Activated CD8-positive, alpha-beta T cell treated with anti-CD3 and anti-CD28 coated beads, Interleukin-2, amount 10 ng/mL, durations not matched to agents 7 days and 5 days (primary cell): ENCODE measurements at places on chromosomes 11 and 22.

GRCh38 chr11:127018683-127019279, 18.2 kb upstream of the KIRREL3 start:
- no peak overlapping the region for H3K4me3 ChIP-seq
- H3K27me3 ChIP-seq, result peaks cover 3% of the 10 kb centered on the region
- no peaks in the 10 kb centered on the region for H3K4me1 ChIP-seq
- H3K27ac ChIP-seq, result no peak overlapping the region
- H3K36me3 ChIP-seq, result no peaks in the 10 kb centered on the region
- no peak for DNase-seq

GRCh38 chr22:40803321-40803720, 15.8 kb downstream of the SLC25A17 start:
- no peaks in the 10 kb centered on the region for H3K27me3 ChIP-seq
- H3K27ac ChIP-seq, result no peak overlapping the region
- H3K4me1 ChIP-seq, result peaks cover 9% of the 10 kb centered on the region
- no peak overlapping the region for H3K4me3 ChIP-seq
- peaks cover 6% of the 10 kb centered on the region for H3K36me3 ChIP-seq

GRCh38 chr11:83140691-83141455, 16.1 kb upstream of the PCF11 start:
- no peak for DNase-seq
- H3K27ac ChIP-seq, result no peak overlapping the region
- H3K36me3 ChIP-seq, result no peaks in the 10 kb centered on the region
- H3K4me3 ChIP-seq, result no peak overlapping the region

DNA sequence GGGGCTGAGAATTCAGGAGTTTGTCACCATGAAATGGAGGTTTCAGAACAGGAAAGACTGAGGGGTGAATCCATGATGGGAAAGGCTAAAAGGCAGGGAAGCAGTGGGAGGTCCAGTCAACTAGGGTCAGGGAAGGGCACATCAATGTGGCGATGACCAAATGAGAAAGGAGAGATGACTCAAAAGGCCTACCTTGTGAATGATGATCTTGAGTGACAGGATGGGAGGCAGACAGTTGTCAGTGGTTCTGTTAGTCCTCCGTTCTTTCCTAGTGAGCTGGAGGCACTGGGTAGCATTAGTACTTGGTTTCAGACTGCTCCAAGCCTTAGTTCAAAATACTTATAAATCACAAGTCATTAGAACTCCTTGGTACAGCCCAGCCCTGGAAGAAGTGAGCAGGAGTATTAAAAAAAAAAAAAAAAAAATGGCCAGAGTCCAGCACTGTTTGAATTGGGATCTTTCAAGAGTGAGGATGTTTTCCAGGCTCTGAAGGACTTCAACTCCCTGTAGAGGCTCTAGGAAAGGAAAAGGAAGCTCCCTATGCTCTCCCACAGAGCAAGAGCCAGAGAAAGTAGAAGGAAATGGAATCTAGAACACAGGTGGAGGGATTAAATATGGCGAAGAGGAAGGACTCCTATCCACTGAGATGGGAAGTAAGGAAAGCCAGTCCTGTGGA, 8.3 kb upstream of the DCHS1 start:
- peaks cover 7% of the 10 kb centered on the region for H3K27me3 ChIP-seq
- no peak overlapping the region for H3K4me3 ChIP-seq
- peak; percentile 19 for DNase-seq

DNA sequence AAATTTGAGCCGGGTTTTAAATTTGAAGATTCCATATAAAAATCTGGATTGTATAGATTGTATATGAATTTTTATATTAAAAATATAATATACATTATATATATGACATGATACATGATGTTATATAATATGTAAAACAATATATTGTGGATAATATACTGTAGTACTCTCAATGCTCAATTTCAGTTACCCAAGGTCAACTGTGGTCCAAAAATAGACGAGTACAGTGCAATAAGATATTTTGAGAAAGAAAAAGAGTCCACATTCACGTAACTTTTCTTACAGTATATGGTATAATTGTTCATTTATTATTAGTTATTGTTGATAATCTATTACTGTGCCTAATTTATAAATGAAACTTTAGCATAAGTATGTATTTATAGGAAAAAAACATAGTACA, 94.2 kb upstream of the YWHAH start:
- peaks cover 47% of the 10 kb centered on the region for H3K36me3 ChIP-seq
- no peaks in the 10 kb centered on the region for H3K4me1 ChIP-seq
- no peak for DNase-seq

GRCh38 chr11:63901660-63902059, 15.3 kb downstream of the RCOR2 start:
- no peak for DNase-seq
- no peak overlapping the region for H3K4me3 ChIP-seq

GRCh38 chr11:77142091-77142975, 14.3 kb downstream of the MYO7A start:
- H3K4me3 ChIP-seq, result peak overlapping the region; percentile 22
- DNase-seq, result peak; percentile 78
- no peak overlapping the region for H3K27ac ChIP-seq
- peaks cover 19% of the 10 kb centered on the region for H3K4me1 ChIP-seq
- H3K36me3 ChIP-seq, result no peaks in the 10 kb centered on the region
- peaks cover 66% of the 10 kb centered on the region for H3K27me3 ChIP-seq

DNA sequence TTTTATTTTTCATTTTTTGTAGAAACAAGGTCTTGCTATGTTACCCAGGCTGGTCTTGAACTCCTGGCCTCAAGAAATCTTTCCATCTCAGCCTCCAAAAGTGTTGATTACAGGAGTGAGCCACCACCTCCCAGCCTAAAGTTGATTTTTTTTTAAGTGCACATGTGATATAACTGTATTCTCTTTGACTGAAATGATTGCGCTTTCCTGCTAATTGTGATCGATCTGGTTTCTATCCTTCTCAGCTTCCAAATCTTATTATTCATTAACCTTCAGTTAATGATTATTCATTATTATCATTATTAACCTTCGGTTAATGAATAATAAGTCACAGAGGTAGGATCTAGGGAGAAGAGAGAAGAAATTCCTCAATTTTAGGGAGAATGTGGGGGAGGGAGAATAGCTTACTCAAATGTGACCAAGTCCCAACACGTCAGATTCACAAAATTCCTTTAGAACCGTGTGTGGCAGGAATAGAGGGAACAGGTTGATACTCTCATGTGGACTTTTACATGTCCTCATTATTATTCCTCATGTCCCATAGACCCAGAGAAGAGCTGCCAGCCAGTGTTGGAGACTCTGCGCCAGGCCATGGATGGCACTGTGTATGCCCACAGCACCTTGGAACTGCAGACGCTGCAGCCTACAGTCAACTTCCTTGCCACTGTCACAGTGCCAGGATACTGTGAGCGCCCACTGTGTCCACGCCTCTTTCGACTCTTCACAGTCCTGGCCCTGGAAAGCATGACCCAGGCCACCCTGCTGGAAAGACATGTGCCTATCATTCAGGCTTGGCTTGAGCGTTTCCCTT, 47.1 kb downstream of the RRP8 start:
- DNase-seq, result peak; percentile 9
- H3K27me3 ChIP-seq, result no peaks in the 10 kb centered on the region
- H3K36me3 ChIP-seq, result no peaks in the 10 kb centered on the region
- H3K4me1 ChIP-seq, result no peaks in the 10 kb centered on the region
- no peak overlapping the region for H3K4me3 ChIP-seq

- H3K27ac ChIP-seq, result no peak overlapping the region
- no peak for DNase-seq
- H3K4me3 ChIP-seq, result no peak overlapping the region
- H3K36me3 ChIP-seq, result peaks cover 9% of the 10 kb centered on the region
- no peaks in the 10 kb centered on the region for H3K27me3 ChIP-seq
Observed at GRCh38 chr22:17882727-17883126, 108.5 kb upstream of the BID start.

- no peaks in the 10 kb centered on the region for H3K4me1 ChIP-seq
- no peak overlapping the region for H3K27ac ChIP-seq
- no peaks in the 10 kb centered on the region for H3K36me3 ChIP-seq
- H3K4me3 ChIP-seq, result no peak overlapping the region
- peaks cover 14% of the 10 kb centered on the region for H3K27me3 ChIP-seq
- no peak for DNase-seq
Observed at GRCh38 chr11:17633279-17633986, 85.9 kb upstream of the MYOD1 start.

- H3K27ac ChIP-seq, result no peak overlapping the region
- H3K27me3 ChIP-seq, result peaks cover 3% of the 10 kb centered on the region
- H3K4me1 ChIP-seq, result peaks cover 8% of the 10 kb centered on the region
- H3K36me3 ChIP-seq, result no peaks in the 10 kb centered on the region
Observed at GRCh38 chr11:5231111-5231510, 3.2 kb downstream of the HBD start.

- H3K4me1 ChIP-seq, result peaks cover 56% of the 10 kb centered on the region
- no peaks in the 10 kb centered on the region for H3K27me3 ChIP-seq
- peak; percentile 83 for DNase-seq
- H3K27ac ChIP-seq, result peak overlapping the region; percentile 85
Observed at GRCh38 chr22:39932918-39933649, 27.1 kb upstream of the TMA7B start.

- no peaks in the 10 kb centered on the region for H3K4me1 ChIP-seq
- H3K27ac ChIP-seq, result no peak overlapping the region
- no peaks in the 10 kb centered on the region for H3K36me3 ChIP-seq
Observed at GRCh38 chr22:33275073-33275443, 216.9 kb upstream of the SYN3 start.

- no peak overlapping the region for H3K27ac ChIP-seq
- H3K4me1 ChIP-seq, result no peaks in the 10 kb centered on the region
- H3K4me3 ChIP-seq, result no peak overlapping the region
- DNase-seq, result no peak
- H3K27me3 ChIP-seq, result no peaks in the 10 kb centered on the region
Observed at GRCh38 chr11:45993531-45994001, 71.1 kb downstream of the LARGE2 start.

DNA sequence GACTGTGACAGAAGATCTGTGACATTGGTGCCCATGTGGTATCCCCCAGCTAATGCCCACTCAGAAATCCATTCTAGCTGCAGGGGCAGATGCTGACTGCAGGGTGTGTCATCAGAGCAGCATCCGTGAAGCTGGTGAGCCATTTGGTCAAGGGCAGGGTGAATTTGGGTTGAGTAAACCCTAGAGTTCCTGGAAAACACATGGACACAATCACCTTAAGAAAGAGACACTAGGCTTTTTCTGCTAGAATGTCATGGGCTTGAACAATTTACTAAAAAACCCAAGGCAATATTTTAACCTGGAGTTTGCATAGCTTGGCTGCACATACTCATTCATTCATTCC, 100.0 kb downstream of the ADAMTS15 start:
- no peaks in the 10 kb centered on the region for H3K4me1 ChIP-seq
- no peak for DNase-seq
- H3K27me3 ChIP-seq, result peaks cover 2% of the 10 kb centered on the region
- no peak overlapping the region for H3K27ac ChIP-seq
- no peak overlapping the region for H3K4me3 ChIP-seq
- H3K36me3 ChIP-seq, result no peaks in the 10 kb centered on the region

DNA sequence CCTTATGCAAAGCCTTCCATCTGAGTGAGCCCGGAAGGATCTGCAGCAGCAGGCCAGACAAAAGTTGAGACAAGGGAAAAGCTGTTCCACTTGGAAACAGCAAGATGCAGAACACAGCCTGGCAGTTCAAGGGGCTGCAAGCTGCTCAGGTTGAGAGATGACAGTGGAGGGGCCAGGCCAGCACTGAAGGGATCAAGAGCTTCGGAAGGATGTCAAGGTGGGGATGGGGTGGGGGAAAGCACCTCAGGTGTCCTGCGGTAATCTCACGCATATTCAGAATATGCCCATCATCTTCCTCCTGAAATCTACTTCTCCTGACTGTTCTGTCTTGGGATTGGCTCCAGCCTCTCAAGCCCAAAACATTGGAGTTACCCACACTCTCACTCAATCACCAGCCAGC, 35.7 kb downstream of the GAB4 start:
- peaks cover 8% of the 10 kb centered on the region for H3K4me1 ChIP-seq
- DNase-seq, result no peak
- no peak overlapping the region for H3K27ac ChIP-seq
- peaks cover 12% of the 10 kb centered on the region for H3K27me3 ChIP-seq
- H3K36me3 ChIP-seq, result no peaks in the 10 kb centered on the region

- H3K27me3 ChIP-seq, result no peaks in the 10 kb centered on the region
- H3K27ac ChIP-seq, result no peak overlapping the region
- no peak for DNase-seq
- H3K36me3 ChIP-seq, result no peaks in the 10 kb centered on the region
Observed at GRCh38 chr22:27697888-27698287, 103.7 kb downstream of the MN1 start.

GRCh38 chr11:6681505-6681904, 1.6 kb downstream of the MRPL17 start:
- no peak for DNase-seq
- H3K27ac ChIP-seq, result peak overlapping the region; percentile 61
- H3K27me3 ChIP-seq, result no peaks in the 10 kb centered on the region

DNA sequence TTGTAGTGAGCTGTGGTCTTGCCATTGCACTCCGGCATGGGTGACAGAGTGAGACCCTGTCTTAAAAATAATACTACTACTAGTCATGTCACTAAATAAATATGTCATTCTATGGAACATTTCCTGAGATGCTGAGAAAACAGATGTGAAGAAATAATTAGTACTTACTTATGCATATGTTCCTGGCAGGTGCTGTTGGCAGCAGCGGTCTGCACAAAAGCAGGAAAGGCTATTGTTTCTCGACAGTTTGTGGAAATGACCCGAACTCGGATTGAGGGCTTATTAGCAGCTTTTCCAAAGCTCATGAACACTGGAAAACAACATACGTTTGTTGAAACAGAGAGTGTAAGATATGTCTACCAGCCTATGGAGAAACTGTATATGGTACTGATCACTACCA, 8.8 kb downstream of the ARCN1 start:
- H3K27me3 ChIP-seq, result no peaks in the 10 kb centered on the region
- no peak overlapping the region for H3K4me3 ChIP-seq
- H3K36me3 ChIP-seq, result peaks cover 44% of the 10 kb centered on the region

DNA sequence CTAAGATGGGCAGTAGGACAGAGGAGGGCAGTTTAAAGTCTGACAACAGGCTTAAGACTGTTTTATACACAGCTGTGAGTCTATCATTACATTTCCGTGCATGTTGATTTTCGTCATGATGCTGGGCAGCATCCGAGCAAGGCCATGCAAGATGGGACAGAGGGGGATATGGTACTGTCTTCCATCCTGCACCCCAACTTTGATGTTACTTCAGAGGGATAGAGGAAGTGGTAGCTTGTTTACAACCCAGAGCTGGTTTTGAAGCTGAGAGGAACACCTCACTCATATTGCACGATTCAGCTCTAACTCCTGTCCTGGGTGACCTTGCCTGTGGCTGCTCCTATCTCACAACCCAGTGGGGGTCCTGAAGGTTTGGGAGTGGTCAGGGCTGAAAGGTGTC, 3.0 kb upstream of the SORL1 start:
- peaks cover 85% of the 10 kb centered on the region for H3K4me1 ChIP-seq
- H3K27ac ChIP-seq, result peak overlapping the region; percentile 97
- peak; percentile 45 for DNase-seq
- H3K36me3 ChIP-seq, result peaks cover 46% of the 10 kb centered on the region
- H3K4me3 ChIP-seq, result peak overlapping the region; percentile 42
